ENCODE measurements at places on chromosomes 1 and 21.

GRCh38 chr1:1136547-1137230 lies 20.8 kb upstream of the C1orf159 start:
- DNase-seq, result no peak

DNA sequence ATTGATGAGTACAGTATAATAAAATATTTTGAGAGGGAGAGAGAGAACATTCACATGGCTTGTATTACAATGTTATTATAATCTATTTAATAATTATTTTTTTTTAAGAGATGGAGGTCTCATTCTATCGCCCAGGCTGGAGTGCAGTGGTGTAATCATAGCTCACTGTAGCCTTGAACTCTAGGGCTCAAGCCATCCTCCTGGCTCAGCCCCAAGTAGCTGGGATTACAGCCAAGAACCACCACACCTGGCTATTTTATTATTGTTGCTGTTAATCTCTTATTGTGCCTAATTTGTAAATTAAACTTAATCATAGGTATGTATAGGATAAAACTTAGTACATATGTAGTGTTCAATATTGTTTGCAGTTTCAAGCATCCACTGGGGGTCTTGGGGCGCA lies 57.8 kb downstream of the HS2ST1 start:
- DNase-seq, result no peak

GRCh38 chr1:1624443-1625403 lies 7.2 kb upstream of the MMP23B start:
- DNase-seq, result no peak

- DNase-seq, result no peak
These were observed 47.1 kb downstream of the CLSTN1 start for GRCh38 chr1:9776685-9777084.

GRCh38 chr1:72284348-72285073 lies 2.2 kb upstream of the NEGR1 start:
- DNase-seq, result peak; percentile 50

DNA sequence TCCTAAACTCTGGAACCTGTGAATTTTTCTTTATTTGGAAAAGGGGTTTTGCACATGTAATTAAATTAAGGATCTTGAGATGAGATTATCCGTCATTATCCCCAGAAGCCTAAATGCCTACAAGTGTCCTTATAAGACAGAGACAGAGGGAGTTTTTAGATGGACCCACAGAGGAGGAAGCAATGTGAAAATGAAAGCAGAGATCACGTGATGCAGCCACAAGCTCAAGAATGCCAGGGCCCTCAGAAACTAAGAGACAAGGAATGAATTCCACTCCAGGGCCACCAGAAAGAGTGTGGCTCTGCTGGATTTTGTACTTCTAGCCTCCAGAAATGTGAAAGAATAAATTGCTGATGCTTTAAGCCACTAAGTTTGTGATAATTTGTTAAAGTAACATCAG lies 183.6 kb upstream of the UBE2U start:
- DNase-seq, result no peak

- peak; percentile 52 for DNase-seq
These were observed 64.6 kb downstream of the SIK1 start for GRCh38 chr21:43362321-43362791.

DNA sequence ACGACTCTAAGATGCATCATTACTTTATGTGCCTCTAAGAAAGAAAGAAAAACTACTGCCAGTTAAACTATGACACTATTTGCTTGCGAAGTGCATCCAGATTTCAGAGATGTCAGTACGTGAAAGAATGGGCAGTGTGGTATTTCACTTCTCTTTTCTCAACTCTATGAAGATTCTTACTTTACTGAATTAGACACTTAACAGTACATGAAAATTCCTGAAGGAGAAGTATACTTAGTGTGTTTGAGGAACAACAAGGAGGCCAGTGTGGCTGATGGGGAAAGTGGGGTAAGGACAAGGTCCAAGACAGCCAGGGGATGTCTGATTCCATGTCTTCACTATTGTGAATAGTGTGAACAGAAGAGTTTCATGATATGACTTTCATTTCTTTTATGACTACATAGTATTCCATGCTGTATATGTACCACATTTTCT lies 53.9 kb upstream of the HSD17B7 start:
- DNase-seq, result no peak

DNA sequence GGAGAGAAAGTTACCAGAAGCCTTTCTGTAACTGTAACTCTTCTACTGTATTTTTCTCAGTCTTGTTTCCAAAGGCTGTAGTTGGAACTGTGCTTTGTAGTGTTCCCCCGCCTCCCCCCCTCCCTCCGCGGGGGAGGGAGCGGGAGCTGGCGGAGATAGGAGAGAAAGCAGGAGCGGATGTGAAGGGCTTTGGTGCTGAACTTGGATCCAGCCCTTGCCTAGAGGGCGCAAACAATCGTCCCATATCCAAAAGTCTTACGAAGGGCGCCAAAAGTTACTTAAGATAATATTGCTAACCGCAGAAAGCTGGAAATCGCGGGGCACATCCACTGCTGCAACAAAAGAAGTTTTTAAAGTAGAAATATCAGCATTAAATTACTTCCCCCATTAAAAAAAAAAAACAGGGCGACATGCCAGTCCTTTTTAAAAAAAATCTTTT lies 2.4 kb upstream of the NFIA start:
- DNase-seq, result peak; percentile 75

DNA sequence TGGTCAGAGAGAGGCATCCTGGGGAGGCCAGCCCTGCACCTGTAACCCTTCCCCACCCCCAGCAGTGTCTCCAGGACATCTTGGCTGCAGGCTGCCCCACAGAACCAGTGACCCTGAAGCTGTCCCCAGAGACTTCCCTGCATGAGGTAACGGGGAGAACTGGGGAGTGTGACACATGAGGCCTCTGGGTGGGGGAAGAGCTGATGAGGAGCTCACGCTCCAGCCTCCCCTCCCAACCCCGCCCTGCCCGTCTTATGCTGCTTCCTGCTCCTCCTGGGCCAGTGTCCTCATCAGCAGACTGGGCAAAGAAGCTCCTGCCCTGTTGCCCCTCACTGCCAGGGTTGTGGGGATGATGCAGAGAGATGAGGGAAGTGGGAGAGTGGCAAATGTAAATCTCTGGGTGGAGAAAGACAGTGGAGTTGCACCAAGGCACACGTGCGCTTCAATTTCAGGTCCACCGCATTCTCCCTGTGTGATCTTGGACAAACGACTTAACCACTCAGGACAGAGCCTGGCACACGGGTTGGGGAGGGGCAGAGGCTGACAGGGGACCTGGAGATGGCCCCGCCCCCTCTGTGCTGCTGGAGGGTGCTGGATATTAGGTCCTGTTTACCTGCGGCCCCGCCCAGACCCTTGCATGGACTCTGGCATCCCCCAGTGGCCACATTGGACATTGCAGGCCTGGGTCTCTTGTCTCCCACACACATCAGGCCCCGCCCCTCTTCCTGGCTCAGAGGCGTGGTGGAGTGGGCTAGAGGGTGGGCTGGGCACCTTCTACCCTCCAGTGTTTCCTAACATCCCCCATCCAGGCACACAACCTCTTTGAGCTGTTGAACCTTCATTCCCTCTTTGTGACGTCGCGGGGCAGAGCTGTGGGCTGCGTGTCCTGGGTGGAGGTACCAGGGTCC lies 12.3 kb downstream of the CLCNKB start:
- DNase-seq, result peak; percentile 64

GRCh38 chr1:222995236-222995580 lies 147.8 kb downstream of the TLR5 start:
- no peak for DNase-seq

- DNase-seq, result no peak
These were observed 157.8 kb upstream of the JUN start for GRCh38 chr1:58941471-58942289.

DNA sequence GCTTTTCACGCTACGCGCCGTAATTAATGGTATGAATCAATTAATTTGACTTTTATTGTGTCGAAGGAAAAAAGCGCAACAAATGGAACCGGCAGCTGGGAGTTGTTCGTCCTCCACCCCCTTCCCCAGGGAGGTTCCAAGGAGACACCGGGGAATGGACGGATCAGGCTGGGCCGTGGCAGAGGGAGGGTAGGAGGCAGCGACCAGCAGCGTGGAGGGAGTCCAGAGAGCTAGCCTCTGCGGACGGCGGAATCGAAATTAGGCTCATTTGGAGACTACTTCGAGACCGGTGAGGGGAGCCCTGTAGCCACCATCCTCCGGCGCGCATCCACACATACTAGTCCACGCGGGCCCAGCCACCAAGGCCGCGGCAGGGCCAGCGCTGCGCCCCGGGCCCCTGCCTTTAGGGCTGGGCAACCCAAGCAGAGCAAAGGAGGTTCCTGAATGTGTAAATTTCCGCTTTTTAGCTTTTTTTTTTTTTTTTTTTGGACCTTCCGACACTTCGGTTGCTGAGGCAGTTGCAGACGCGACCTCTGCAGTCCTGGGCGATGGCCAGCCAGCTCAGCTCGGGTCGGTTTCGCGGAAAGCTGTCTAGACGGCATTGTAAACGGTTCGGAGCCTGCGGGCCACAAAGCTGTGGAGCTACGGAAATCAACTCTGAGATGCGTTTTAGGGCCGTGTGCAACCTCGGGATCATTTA lies 2.2 kb upstream of the FOXD3 start:
- no peak for DNase-seq

GRCh38 chr1:95169548-95169947 lies 52.4 kb downstream of the TLCD4 start:
- DNase-seq, result no peak

- DNase-seq, result no peak
These were observed 15.5 kb upstream of the SLC2A5 start for GRCh38 chr1:9084906-9085305.

DNA sequence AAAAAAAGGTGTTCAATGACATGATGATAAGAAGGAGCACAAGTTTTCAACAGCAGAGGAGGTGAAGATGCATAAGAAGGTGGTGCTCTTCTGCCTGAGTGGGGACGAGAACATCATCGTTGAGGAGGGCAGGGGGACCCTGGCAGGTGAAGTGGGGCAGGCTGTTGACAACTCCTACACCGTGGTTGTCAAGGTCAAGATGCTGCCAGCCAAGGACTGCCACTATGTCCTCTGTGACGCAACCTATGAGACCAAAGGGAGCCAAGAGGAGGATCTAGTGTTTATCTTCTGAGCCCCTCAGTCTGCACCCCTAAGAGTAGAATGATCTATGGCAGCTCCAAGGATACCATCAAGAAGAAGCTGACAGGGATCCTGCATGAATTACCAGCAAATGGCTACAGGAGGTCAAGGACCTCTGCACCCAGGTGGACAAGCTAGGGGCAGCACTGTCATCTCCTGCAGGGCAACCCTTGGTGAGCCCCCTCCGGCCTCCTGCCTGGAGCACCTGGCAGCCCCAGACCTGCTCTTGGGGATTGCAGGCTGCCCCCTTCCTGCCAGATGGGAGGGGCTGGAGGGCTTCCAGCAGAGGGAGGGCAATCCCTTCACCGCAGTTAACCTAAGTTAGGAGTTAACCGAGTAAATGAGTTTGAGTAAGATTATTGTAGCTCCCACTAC lies 80.5 kb downstream of the ZNF281 start:
- no peak for DNase-seq

DNA sequence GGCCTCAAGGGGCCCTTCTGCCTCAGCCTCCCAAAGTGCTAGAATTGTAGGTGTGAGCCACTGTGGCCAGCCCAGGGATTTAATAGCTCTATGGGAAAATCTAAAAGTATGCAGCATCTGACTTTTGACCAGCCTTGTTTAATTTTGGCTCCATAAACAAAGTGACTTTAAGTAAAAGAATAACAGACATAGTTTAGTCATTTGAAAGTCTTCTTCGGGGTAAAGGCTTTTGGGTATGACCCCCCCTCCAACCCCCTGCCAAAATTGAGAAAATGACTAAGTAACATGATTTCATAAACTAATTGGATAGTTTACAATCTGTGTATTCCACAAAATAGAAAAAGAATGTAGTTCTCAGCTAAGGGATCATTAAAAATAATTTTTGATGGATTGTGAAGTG lies 17.0 kb downstream of the GPBP1L1 start:
- no peak for DNase-seq

- DNase-seq, result no peak
These were observed 122.9 kb upstream of the ARHGEF16 start for GRCh38 chr1:3331564-3331963.

DNA sequence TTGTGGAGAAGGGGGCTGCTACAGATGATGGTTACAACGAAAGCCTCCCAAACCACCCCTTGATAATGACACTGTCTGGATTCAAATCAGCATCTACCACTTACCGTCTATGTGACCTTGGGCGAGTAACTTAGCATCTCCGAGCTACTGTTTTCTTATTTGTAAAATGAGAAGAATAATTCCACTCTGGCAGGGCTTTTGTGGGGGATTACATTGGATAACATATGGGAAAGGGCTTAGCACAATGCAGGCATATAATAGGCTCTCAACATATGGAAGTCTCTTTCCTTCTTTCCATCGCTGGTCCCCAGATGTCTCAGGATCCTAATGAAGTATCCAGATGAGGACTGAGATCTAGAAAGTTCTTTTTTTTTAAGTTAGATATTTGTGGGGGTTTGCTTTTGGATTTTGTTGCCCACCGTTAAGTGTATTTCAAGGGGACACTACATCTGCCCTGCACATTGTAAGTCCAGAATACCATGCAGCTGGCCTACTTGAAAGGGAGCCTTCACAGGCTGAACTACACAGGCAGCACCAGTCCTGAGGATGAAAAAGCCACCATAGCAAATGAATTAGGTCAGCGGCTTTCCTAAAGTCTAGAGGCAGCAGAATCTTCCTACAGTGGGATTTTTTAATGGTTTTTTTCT lies 172.2 kb upstream of the IRF2BP2 start:
- DNase-seq, result no peak

- DNase-seq, result no peak
These were observed 376.7 kb upstream of the ADGRL2 start for GRCh38 chr1:81424061-81424460.

DNA sequence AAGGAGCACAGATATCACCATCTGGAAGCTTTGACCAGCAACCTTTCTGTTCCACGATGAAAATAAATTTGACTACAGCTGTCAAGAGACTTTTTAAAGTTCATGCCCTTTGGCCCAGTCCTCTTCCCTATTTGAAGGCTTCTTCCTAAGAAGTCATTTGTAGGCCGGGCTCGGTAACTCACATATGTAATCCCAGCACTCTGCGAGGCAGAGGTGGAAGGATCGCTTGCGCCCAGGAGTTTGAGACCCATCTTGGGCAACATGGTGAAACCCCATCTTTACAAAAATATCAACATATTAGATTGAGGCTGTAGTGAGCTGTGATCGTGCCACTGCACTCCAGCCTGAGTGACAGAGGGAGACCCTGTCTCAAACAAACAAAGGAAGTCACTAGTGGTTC lies 58.3 kb upstream of the IFFO2 start:
- no peak for DNase-seq

DNA sequence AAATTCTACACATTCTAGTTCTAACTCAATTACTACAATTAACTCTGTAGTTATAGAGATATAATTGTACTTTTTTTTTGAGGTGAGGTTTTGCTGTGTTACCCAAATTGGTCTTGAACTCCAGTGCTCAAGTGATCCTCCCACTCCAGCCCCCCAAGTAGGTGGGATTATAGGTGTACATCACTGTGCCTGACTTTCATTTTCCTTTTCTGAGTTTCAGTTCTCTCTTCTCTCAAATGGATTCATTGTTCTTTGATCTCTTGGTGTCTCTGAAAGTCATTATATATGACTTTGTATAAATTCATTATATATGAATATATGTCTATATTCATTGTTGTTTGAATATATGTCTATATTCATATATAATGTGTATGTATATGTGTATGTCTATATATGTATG lies 74.0 kb upstream of the GALNT2 start:
- DNase-seq, result no peak

- no peak for DNase-seq
These were observed 145.0 kb downstream of the DHRS3 start for GRCh38 chr1:12472798-12473551.

- DNase-seq, result no peak
These were observed 231.8 kb downstream of the KCNH1 start for GRCh38 chr1:210901981-210902770.

GRCh38 chr1:211547710-211548109 lies 31.3 kb downstream of the SLC30A1 start:
- DNase-seq, result no peak

Measured in left renal cortex interstitium (tissue), 4 donors.